Cardiac fibroblast (primary cell): ENCODE measurements at places on chromosomes 3 and 15.

DNA sequence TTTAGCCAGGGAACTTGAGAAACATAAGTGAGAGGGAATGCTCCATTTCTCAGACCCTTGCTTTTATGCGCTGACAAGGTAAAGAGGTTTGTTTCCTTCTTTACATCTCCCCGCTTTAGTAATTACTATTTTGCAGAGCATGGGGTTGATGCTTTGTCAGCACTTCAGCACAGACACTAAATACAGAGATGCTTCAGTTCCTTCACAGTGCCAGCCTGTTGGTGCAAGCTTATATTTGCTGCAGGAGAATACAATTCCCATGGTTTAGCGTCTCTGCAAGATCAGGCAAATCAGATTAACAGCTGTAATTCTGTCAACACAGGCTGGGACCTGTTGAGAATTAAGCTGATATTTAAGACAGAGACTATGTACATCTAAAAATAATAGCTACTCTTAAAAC, 2.9 kb downstream of the FMN1 start:
- DNase-seq = no peak

GRCh38 chr3:150370122-150370602, 37.9 kb upstream of the TSC22D2 start:
- peak; percentile 98 for DNase-seq

DNA sequence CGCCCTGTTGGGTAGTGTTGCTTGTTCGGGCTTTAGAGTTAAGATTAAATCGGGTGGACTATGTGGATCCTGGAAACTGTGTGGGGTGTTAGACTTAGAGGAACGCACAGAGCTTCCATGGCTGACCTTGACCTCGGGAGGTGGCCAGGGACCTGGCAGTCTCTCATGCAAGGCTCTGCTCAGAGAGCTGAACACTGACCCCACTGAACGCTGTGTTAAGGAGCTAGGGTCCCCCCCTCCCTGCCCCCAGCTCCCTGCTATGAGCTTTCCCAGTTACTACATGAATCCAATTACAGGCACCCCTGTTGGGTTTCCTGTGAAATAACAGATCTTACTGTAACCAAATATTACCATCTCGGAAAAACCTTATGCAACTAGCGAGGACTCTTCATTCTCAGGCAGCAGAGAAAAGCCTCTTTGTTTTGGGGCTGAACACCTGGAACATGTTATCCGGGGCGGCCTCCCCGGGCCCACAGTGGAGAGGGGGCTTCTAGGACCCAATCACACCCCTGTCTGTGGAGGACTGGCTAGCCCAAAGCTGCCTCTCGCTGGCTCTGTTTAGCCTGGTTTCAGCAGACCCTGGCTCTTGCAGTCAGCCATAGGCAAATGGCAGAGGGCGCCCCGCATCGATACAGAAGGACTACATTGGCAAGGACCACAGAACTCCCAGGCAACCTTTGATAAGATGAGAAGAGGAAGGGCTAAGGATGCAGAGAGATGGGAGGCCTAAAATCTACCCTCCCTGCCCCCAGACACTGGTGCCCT, 25.8 kb upstream of the ALDH1A3 start:
- no peak for DNase-seq

DNA sequence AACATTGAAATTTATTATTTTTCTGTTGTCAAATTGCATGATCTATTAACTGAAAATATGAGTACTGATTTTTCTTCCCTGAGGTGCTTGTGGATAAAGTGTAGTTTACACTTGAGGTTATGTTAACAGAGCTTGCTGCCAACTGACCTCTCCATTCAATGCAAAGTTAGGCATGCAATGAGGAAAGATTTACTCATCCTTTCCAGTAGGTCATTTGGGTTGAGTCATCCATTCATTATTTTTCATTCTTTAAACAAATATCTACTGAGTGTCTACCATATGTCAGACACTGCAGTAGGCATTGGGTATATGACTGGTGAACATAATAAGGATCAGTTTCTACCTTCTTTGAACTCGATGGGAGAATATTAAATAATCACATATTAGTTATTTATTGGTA, 604.1 kb downstream of the EDEM1 start:
- peak; percentile 3 for DNase-seq

DNA sequence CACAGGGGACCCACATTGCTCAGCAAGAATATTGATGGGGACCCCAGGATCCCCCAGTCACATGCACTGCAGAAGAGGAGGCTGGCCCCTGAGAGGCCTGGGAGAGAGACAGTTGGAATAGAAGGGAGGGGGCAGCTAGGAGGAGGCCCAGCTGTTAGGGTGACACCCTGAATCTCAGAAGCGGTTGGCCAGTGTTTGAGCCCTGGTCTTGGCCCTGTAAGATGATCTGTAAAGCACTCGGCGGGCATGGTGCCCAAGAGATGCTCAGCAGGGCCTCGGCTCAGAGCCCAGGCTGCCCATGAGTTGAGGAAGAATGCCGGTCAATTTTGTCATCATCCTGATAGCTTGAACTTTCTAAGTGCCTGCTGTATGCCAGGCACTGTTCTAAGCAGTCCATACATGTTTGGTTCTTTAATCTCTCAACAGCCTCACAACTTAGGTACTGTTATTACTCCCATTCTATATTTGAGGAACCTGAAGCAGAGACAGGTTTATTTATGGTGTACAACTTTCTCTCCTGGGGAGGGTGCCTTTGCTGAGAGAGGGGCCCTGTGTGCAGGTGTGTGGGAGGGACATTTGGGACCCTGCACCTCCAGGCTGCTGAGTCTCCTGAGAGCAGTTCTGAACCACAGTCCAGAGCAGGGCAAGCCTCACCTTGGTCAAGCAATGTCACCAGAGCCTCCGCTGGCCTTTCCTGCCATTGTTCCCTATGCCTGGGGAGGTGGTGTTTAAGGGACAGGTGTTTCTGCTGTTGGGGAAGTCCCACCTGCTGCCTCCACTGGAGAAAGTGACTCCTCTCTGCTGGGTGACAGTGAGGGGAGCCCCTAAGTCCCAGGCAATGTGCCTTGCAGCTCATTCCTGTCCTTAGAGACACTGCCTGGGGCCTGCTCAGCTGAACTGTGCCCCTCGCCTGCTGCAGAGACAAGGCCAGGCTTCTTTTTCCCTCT, 26.0 kb downstream of the SLC6A6 start:
- peak; percentile 28 for DNase-seq

- peak; percentile 79 for DNase-seq
Measured at GRCh38 chr3:8739757-8740504, 6.3 kb downstream of the CAV3 start.

DNA sequence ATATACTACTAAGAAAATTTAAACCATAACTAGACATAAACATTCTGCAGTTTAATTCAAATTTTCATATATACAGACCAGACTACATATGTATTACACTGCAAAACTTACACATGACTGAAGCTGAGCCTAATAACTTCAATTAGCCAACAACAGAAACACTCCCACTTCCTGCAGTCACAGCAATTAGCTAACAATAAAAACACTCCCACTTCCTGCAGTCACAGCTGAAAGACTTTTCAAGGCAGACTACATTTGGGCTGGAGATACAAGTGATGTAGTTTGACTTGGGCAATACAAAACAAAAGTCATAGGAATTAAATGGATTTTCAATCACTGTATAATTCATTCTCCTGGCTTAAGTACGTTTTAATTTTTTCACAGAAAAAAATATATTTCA, 10.3 kb downstream of the TM2D3 start:
- DNase-seq = peak; percentile 72

DNA sequence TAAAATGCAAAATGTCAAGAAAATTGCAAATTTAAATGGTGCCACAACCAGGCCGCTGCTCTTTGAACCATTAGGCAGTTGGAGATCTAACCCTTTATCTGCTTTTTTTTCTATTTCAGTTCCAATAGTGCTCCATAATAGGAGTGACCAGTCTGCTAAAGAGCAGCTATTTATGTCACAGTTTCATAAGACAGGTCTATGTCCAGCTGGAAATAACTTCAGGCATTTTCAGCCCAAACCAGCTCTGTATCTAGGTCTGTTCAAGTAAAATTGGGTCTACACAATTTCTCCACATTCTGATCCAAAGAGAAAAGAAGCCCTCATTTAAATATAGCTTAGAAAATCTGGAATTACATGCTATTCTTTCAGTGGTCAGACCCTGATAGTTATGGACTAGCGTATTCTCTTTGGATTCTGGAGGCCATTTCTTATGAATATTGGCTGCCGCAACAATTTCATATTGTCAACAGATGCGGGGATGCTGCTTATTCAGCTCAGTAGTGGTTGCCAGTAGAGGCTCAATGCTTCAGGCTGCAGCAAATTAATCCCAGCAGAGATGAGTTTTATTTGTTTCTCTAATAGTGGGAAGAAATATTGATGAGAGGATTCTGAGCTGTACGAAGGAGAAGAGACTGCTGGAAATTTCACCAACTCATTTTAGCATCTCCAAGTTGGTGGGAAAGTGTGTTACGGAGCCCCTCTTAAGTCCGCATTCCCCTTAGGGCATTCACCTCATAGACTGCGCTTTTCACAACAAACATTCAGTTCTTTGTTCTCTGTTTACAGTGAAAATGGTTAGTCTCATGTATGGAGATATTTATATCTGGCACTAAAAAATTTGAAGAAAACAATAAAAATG, 887.0 kb downstream of the ROBO1 start:
- peak; percentile 41 for DNase-seq

DNA sequence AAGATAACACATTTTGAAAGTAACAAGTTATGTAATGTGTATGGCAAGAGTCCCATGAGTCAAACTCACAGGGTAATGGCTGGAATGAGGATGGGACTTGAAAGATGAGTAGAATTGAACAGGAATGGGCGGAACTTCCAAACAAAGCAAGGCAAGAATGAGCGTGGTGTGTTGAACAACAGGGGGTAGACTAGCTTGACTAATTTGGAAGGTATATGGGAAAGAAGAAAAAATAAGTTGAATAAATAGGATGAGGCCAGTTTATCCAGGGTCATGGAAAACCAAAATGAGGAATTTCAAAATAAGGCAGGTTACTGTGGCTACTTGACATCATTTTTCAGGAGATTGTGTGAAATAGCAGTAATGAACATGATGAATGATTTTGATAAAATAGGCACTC, 2.5 kb upstream of the DPH6 start:
- DNase-seq = peak; percentile 4

DNA sequence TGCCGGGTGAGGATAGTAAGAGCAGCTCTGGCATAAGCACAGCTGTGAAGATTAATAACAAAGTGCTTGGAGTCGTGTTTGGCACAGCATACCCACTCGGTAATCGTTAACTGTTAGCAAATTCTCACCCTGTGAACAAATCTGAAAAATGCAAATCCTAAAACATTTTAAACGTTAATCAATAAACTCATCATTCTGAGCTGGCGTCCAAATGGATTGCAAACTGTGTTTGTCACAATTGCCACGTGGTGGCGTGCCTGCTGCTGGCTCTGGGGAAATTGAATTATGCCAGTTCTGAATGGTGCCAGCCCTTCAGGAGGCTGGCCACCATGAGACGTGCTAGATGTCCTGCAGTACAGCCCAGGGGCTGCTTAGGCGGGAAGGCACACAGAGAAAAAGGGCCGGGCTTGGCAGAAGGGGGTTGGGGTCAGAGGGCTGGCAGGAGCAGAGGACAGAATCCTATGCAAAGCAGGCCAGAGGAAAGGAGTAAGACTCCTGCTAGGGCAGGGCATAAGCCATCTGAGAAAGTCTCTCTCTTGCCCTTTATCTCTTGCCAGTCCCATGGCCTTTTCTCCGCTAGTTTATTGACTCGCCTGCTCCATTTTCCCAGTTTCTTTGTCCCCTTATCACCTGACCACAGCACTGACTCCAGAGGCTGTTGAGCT, 22.1 kb upstream of the POLG start:
- no peak for DNase-seq

DNA sequence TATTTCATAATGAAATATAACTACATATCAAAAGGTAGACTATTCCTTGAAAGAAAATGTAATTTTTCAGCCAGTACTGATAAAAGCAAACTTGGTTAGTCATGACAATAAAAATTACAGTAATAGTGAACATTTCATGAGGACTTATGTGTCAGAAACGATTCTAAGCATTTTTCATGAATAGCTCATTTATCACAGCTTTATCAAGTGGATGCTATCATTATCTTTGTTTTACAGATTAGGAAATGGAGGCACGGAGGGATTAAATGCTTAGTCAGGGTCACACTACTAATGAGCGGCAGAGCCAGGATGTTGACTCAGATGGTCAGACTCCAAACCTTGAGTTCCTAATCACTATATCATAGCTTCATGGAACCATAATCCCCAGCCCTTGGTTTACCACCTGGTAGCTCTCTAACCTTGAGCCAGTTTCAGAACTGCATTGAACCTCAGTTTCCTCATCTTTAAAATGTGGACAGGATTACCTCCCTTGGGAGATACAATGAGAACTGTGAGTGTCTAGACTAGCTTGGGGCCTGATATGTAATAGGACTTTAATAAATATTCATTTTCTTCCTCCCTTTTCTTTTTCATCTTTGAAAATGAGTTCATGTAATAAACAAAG, 85.4 kb downstream of the TNIK start:
- peak; percentile 84 for DNase-seq

DNA sequence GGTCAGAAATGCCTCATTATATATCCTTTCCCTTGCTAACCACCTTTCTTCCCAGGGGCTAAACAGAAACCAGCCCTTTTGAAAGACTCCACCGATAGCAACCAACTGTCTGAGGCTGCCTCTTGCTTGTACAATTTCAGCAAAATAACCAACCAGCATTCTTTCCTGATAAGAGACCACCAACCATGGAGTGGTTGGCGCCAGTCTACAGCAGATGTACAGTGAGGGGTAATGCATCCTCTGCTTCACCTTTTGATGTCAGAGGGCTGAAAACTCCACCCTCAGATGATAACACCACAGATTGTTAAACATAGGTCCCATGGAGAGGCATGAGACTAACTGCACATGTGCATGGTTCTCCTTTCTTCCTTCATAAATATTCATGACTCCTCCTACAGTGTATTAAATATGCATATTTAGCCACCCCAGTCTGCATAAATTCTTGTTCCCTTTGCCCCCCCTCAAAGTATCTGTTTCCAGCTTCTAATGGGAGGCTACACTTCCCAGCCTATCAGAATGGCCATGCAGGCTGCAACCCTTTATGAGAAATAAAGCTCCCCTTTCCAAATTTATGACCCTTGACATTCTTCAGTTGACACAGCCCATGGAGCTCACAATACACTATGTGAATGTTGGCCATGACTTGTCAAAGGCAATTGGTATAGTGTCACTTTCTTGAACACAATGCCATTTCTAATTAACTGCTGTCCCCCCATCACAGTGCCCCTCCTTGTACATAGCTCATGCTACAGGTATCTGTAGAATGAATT, 48.3 kb downstream of the GABRB3 start:
- DNase-seq = no peak

GRCh38 chr3:17046623-17047022, 161.9 kb downstream of the PLCL2 start:
- no peak for DNase-seq

DNA sequence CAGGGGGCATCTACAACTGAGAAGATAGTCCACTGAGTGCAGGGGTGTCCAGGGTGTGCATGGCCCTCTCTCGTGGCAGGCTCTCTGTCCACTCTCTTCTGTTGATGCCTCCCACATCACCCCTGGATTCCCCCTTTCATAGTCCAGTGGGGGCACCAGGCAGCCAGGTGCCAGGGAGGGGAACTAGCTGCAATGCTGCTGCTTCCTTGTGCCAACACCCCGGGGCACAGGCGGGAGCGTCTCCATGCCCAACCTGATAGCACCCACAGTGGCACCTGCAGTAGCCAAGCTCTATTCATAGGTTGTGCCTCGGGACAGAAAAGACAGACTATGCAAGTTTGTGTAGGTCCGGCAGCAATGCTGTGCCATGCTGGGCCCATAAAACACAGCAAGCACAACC, 11.7 kb downstream of the DUOX2 start:
- DNase-seq = no peak
